ENCODE measurements at places on chromosomes 4 and X. TPM values are rescaled to one million over a fixed set of nuclear protein-coding genes. Genes with fewer than 3 reads are reported as not detected.

Gene HERC5
- 1.6 TPM for total RNA-seq

Gene FAM9B
- total RNA-seq, result 0.06 TPM

Gene CPLX1
- total RNA-seq, result not detected

Gene LGI2
- total RNA-seq, result not detected

Gene KLB
- not detected for total RNA-seq

Gene ZMAT1
- total RNA-seq, result 0.06 TPM

Gene CFAP299
- 1.3 TPM for total RNA-seq

Gene CC2D2A
- total RNA-seq, result 31.5 TPM

Gene KIAA1210
- not detected for total RNA-seq

Gene EREG
- total RNA-seq, result 4.1 TPM

Gene PCDH11X
- total RNA-seq, result not detected

Gene DGAT2L6
- total RNA-seq, result not detected

Gene ARMCX1
- total RNA-seq, result 52.3 TPM

Gene HCFC1
- 36.8 TPM for total RNA-seq

Gene REELD1
- total RNA-seq, result not detected
